ENCODE measurements at places on chromosomes 1 and 21. TPM values are rescaled to one million over a fixed set of nuclear protein-coding genes. Genes with fewer than 3 reads are reported as not detected.

Gene PCAT6
- total RNA-seq = 0.67 TPM

DNA sequence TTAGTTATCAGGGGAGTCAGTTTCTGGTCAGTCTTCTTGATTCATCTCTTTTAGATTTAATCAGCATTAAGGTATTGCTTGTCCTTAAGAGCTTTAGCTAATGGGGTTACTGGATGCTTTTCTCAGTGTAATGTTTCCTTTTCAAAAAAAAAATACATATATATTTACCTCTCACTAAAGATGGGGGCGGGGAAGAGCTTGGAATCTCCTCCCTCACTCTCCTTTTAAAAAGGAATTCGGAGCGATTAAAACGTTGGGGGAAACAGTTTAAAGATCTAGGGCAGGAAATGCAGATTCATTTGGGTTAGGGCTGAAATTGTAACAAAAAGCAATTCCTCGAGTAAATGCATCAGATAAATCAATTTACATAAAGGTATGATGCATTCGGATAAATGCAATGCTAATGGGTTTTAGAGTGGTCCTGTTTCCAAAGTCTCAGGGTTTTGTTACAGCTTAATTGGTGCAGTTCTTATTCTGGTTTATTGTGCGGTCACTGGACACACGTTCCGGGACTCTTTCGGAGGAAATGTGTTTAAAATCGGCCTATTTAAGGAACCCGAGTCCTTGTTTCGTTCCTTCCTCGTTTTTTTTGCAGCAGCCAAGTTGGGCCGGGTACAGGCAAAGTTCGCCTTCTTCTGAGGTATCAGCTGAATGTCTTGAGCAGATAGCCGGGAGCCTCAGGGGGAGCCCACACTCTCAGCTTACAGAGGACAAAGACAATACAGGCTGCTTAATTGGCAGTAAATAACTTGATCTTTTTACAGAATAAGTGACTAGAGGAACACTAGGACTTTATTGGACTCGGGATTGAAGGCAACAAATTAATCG is 1.6 kb downstream of the LMO4 start:
- DNase-seq = peak; percentile 49

DNA sequence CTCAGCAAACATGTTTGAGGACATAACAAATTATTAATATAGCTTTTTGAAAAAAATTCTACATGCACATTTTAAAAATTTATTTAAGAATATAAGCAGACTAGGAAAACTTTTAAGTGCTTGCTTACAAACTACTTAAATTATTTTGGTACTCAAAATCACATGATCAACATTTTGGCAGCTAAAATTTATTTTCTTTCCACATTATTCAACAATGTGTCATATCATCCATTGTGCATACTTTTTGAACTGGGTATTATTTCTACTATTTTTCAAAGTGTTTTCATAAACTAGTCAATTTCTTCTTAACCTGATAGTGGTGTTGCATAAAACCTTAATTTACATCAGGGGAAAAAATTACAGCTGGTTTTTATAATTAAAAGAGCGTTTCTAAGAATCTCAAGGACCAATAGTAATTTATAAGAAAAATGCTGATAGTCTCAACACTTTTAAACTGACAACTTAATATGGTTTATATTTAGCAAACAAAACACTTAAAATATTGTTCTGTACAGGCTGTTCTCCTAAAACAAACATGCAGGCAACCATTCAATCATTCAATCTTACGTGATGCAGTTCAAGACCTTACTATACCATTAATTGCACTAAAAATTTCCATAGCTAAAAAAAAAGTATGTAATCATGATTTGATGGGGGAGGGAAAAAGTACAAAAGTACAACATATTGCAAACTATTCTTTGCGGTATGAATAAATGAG is 105.0 kb downstream of the GPATCH2 start:
- no peak for DNase-seq

Gene ZNF697
- total RNA-seq = 7.7 TPM

Gene CYP4Z1
- total RNA-seq = not detected

Gene STUM
- total RNA-seq = not detected

GRCh38 chr1:33086384-33086850 is 5.5 kb downstream of the AZIN2 start:
- DNase-seq = no peak

Gene SEC22B
- total RNA-seq = 17.8 TPM

DNA sequence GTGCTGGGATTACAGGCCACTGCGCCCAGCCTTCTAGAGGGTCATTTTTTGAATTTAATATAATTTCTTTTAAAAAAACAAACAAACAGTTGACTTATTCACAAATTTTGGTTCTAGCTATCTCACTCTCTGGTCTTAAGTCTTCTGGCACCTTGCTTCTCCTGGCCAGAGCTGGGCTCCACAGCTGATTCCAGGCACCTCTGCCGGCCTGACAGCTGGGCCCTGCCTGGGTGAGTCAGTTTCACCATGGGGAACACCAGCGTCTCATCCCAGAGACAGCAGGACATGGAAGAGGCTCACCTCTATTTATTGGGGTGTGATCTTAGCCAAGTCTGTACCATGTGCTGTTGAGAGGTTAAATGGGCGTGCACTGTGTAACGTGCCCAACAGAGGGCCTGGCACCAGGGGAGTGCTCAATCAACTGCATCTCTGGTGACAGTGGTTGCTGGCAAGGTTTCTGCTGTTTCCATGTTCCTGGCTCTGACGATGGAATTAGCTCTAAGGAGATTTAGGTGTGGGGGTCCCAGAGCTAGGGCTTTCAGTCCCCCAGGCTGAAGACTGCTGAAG is 956 bp downstream of the CPLANE2 start:
- no peak for DNase-seq

DNA sequence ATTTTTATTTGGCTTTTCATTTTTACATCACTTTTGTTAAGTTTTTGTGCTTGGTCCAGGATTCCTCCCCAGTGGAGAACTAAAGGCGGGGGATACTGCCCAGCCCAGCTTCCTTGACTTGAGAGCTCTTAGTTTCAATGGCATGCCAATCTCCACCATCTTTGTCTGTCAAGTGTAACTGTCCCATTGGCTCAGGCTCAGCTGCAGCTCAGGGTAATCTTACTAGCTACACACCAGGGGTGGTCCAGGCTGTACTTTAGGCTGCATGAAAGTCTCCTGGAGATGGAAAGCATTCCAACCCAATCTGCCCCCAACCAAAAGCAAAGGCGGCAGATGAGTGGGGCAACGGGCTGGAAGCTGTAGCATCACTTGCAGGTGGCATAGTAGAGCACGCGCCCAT is 31.4 kb downstream of the CAMK1G start:
- no peak for DNase-seq

Gene DENND2D
- total RNA-seq = 13.3 TPM

Gene C1orf116
- total RNA-seq = 76.9 TPM

DNA sequence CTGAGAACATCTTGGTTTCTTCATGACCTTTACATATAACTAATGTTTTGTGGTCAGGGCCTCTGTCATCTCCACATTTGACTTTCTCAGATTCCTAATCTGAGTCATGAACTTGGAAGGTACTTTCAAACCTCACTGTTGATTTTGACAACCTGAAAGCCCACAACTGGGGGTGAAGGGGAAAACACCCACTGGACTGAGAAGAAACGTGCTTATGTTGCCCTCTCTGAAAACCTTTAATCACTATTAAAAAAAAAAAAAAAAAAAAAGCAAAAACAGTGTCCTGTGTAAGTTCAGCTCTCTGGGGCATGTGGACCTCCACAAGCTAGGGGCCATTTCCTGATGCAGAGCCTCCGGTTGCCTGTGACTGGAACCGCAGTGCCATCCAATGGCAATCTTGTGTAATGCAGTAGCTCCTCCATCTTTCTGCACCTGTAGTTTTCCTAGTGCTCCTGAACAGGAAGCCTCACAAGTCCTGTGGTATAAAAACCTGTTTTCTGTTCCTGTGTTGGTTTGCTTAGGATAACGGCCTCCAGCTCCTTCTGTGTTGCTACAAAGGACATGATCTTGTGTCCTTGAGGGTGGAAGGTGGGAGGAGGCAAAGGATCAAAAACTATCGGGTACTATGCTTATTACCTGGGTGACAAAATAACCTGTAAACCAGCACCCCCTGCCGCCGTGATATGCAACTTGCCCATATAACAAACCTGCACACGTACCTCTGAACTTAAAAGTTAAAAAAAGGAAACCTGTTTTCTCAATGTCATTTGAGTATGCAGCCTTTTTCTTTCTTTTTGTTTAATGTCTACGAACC is 124.5 kb downstream of the ZNF648 start:
- DNase-seq = peak; percentile 24

Gene GJA4
- 0.17 TPM for total RNA-seq

Gene HCN3
- total RNA-seq = 3.4 TPM

Gene FBXO42
- total RNA-seq = 12.9 TPM

Gene DDOST
- 239 TPM for total RNA-seq

DNA sequence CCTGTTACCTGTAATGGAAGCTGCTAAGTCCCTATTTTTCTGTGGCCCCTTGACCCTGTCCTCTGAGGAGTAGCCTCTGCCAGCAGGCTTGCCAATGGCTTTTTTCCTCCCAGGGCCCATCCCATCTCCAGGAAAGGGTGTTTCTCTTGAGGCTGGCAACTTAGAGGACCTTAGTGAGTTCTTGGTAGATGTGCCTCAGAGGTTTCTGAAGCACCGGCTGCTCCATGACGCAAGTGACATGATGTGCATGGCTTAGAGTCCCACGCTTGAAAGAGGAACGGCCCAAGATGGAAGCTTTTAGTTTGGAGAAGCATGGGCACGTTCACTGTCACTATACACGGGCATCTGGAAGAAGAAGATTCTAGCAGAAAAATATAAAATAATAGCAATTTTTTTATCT is 63.0 kb downstream of the TGFB2 start:
- DNase-seq = no peak

Gene EPS8L3
- total RNA-seq = not detected

DNA sequence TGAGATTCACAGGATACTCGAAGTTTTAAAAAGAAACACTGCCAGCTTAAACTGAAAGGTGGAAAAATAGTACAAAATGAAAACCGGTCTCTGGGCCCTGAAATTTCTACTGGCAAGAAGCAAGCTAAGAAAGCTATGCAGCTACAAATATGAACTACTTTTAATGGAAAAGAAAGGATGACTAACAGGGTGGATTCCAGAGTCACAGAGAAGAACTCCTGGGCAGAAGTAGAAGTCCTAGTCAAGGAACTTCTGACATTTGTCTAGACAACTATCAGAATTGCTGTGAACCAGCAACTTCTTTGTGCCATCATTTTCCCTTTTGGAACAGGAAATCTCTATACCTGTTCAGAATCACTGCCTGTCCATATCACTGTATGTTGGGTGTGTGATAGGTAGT is 38.1 kb downstream of the CD160 start:
- DNase-seq = peak; percentile 25

Gene TRIM46
- 4.4 TPM for total RNA-seq

DNA sequence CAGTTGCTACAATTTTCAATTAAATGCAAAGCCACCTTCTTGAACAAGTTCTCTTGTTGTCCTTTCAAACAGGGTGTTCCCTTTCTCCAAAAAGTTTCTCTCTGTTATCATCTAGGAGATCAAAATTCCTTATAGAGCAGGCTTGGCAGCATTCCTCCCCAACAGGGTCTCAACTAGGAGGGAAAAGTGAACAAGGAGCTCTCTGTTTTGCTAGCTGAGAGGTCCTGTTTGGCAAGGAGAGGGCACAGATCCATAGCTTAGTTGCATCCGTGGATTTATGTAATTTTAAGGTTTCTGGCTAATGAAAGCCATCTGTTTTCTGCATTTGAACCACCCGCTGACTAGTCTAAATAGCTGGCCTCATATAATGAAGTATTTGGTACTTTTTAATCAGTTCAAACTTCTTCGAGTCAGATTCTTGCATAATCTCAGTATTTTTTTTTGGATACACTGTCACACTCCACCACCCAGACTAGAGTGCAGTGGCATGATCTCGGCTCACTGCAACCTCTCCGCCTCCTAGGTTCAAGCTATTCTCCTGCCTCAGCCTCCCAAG is 54.0 kb downstream of the APP start:
- DNase-seq = no peak

- no peak for DNase-seq
These were observed 50.4 kb downstream of the SLC16A1 start for GRCh38 chr1:112905395-112906149.

GRCh38 chr1:59265622-59266021 is 31.3 kb upstream of the FGGY start:
- DNase-seq = no peak

All from foreskin keratinocyte (primary cell).